Neural progenitor cell (in vitro differentiated cells): ENCODE measurements at places on chromosomes 1 and 21. TPM values are rescaled to one million over a fixed set of nuclear protein-coding genes. Genes with fewer than 3 reads are reported as not detected.

Gene MRPL37
- 60.4 and 93.4 TPM in 2 replicates for total RNA-seq

GRCh38 chr1:29602203-29602602 is 365.9 kb downstream of the PTPRU start:
- DNase-seq, result no peak

Gene CFAP141
- not detected in 2 replicates for total RNA-seq

Gene CD34
- 0.12 and 0.43 TPM in 2 replicates for total RNA-seq

Gene CRB1
- total RNA-seq, result 2.3 and 2.6 TPM in 2 replicates

DNA sequence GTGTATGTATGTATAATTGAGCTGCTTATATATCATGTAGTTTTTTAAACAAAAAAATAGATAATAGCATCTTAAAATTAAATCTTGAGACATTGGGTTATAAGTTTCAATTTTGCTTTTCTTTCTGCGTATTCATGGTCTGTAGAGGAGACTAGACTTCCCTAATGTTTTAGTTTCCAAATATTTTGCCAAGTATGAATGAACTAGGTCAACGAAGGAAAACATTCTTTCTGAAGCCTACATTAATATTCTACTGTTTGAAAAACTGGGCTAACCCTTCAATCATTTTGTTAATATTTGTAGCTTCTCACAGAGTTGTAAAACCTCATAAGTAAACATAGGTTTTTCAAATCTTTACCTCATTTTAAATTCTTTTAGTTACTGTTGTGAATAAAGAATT is 592.7 kb downstream of the USP25 start:
- no peak for DNase-seq

DNA sequence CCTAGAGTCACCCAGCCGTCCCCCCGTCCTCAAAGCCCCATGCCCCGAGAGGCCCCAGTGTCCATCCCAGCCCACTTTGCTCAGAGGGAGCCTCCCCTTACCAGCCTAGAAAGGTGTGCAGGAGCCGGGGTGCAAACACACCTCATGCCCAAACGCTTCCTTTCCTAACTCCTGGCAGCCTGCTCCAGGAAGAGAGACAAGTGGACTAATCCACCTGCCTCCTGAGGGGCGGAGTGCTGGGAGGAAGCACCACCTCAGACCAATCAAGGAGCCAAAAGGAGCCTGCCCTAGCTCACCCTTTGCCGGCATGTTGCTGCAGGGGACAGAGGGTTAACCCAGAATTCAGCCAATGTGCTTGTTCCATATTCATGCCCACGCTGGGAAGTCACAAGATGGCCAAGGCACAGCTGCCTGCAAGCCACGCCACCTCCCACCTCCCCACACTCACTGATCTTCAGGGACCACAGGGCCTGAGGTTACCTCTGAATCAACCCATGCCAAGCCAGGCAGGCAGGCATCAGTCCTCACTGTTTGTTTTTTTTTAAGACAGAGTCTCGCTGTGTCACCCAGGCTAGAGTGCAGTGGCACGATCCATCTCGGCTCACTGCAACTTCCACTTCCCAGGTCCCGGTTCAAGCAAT is 27.8 kb downstream of the PLEKHA6 start:
- no peak for DNase-seq

GRCh38 chr1:54218883-54219687 is 19.1 kb downstream of the MRPL37 start:
- peak; percentile 47 for DNase-seq

Gene DMRTA2
- total RNA-seq, result 0.46 TPM in 1 of 2 replicates, not detected in the other

DNA sequence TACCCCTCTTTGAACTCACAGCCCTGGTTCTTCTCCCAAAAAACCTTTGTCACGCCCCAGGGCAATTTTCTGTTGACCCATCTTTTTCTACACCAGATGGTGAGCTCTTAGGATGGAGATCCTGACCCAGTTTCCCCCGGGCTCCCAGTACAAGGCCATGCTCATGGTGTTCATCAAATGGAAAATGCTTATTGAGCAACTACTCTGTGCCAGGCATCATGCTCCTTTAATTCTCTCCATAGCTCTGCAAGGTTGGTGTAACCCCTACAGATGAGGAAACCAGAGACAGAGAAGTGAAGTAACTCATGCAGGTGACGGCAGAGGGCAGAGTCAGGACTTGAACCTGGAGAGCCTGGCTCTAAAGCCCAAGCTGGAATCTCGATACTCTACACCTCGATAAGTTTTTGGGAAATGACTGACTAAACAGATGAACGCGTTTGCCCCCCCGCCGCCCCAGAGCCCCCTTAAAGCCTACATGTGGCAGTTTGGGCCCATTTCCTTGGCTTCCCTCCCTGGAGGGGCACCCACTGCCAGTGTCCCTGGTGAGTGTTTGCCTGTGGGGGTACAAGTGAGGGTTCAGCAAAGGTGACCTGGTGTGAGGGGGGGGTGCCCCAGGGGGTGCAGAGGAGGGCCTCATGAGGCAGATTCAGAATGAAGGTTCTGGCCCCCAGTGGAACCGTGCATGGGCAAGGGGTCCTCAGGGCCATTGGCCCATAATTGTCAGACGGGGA is 30.2 kb upstream of the RUNX3 start:
- no peak for DNase-seq

GRCh38 chr1:168136709-168137514 is at the start of gene GPR161:
Gene GPR161, minus strand, starts transcription at chr1:168136930. Its CDS starts 32,080 bp downstream, at chr1:168104850.
- peak; percentile 92 for DNase-seq

GRCh38 chr1:30905403-30905802 is 3.2 kb downstream of the SDC3 start:
- no peak for DNase-seq
